ENCODE measurements at places on chromosomes 7 and 10.

- DNase-seq, result no peak
These were observed 117.6 kb upstream of the DPP6 start for GRCh38 chr7:153934629-153935028.

DNA sequence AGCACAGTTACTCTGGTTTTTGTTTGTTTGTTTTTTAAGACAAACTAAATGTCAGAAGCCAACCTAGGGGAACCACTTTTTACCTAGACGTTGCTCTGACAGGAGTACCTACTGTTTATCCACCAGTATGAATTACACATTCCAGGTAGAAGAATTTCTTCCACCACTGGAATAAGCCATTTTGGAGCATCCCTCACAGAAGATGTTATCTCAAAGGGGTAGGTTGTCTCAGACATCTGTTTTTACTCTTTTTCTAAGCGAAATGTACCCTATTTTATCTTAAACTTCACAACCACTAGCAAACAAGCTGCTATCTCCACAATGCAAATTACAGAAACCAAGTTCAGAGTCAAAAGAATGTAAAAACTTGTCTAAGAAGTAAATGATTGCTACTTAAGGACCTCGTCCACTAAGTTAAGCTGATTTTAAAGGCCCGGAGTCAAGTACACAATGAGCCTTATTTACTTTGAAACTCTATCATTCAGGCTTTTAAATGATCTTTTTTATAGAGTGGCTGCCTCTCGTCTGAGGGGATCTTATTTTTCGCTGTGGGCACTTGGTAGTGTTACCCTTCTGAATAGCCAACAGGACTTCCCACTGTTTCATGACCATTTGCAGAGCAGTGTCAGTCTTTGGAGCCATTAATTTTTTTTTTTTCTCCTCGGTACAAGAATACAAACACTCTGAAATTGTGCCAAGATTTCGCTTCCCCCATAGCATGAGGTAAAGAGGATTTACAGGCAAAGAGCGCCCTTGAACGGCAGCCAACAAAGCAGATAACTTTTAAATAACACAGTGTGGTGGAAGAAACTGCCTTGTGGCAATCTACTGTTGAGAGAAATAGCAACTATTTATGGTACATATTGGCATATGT is 15.7 kb upstream of the ARMC3 start:
- no peak for DNase-seq

DNA sequence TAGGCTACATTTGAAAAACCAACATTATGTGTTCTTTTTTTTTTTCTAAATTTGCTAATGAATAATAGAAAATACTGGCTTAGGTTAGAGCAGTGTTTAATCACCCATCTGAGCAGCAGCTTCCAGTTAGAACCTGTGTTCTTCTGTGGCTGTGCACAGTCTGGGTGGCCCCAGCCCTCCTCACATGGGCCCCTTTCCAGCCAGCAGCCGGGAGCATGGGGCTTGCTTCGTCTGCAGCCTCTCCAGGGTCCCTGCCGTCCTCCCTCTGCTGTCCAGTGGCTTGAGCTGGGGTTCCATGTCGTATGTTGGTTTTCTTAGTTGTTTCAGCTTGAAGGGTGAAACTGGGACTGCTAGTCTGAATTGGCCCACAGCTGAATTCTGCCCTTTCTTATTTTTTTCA is 37.3 kb downstream of the BNIP3 start:
- DNase-seq, result no peak

DNA sequence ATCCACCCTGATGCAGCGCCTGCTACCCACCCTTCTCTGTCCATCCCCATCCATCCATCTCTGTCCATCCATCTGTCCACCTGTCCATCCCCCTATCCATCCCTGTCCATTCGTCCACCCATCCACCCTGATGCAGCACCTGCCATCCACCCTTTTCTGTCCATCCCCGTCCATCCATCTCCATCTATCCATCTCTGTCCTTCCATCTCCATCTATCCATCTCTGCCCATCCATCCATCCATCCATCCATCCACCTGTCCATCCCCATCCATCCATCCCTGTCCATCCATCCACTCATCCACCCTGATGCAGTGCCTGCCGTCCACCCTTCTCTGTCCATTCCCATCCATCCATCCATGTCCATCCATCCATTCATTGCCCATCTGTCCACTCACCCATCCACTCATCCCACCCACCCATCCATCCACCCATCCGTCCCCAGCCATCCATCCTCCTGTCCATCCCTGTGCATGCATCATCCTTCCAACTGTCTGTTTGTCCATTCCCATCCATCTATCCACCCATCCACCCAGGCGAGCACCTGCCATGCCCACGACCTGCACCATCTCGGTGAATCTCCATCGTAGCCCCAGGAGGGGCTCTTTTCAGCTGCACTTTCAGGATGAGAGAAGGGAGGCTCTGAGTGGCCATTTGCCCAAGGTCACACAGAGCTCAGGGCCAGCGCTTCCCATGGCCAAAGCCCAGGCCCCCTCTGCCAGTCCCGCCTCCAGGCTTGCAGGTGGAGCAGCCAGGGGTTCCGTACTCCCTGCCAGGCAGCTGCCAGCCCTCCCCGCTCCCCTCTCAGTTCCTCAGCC is 137.4 kb downstream of the LHPP start:
- no peak for DNase-seq

DNA sequence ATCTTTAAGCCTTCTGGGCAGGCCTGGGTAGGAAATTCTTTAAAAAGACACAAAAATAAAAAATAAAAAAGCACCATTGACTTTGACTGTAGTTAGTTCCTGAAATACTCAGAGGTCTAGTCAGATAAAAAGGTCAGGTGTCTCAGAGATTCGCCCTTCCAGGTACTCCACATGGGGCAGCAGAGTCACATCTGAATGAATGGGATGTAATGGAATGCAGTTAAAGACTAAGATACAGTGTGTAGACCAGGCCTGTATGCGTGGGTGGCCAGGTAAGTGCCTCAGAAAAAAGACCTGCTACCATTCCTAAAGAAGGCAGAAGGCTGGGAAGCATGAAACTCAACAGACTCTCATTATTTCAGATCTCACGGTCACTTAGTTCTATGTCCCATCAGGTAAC is 68.6 kb upstream of the SEM1 start:
- DNase-seq, result no peak

DNA sequence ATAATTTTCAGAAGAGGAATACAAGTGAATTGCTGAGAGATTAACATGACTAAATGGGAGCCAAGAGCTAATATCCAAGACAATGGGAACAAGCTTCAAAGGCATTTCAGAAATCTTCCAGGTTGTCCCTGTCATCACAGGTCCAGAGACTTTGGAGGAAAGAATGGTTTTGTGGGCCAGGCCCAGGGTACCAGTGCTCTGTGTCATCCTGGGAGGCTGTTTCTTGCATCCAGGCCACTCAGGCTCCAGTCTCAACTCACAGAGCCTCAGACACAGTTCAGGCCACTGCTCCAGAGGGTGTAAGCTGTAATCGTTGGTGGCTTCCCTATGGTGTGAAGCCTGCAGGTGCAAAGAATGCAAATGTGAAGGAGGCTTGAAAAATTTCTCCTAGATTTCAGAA is 170.4 kb upstream of the NRG3 start:
- no peak for DNase-seq

- no peak for DNase-seq
These were observed 82.6 kb upstream of the ELMO1 start for GRCh38 chr7:37531225-37531624.

GRCh38 chr7:125119559-125120115 is 190.0 kb upstream of the POT1 start:
- no peak for DNase-seq

DNA sequence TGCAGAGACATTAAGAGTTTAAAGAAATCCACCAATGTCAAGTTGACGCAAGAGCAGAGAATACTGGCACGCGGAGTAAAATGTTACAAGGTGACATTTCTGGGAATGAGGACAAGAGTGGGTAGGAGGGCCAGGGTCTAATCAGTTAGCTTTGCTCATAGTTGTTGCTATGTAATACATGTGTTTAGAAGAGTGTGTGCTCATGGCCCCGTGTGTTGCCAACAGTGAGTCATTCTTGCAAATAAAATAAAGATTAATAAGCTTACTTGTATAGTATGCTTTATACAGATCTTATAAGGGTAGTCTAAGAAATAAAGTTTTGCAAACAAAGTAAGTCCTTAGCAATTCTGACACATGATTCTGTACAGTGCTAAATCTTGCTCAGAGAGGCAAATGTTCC is 64.5 kb downstream of the DNMBP start:
- no peak for DNase-seq

- no peak for DNase-seq
These were observed 130.4 kb upstream of the STEAP4 start for GRCh38 chr7:88437132-88437531.

- DNase-seq, result no peak
These were observed 7.8 kb downstream of the ITPRIP start for GRCh38 chr10:104330168-104331110.

DNA sequence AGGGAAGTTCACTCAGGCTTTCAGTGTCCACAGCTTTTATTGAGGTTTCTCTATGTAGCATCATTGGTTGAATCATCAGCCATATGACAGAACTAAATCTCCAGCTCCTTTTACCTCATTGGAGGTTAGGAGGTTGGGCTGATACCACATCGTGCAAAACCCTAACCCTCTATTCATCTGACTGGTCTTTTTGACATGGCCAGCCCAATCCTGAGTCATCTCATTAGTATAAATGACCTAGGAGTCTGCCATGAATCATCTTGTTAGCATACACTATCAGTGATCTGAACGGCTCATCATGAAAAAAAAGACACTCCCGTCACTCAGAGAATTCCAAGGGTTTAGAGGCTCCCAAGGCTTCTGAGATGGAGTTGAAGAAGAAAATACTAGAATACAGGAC is 669.8 kb upstream of the POT1 start:
- no peak for DNase-seq

DNA sequence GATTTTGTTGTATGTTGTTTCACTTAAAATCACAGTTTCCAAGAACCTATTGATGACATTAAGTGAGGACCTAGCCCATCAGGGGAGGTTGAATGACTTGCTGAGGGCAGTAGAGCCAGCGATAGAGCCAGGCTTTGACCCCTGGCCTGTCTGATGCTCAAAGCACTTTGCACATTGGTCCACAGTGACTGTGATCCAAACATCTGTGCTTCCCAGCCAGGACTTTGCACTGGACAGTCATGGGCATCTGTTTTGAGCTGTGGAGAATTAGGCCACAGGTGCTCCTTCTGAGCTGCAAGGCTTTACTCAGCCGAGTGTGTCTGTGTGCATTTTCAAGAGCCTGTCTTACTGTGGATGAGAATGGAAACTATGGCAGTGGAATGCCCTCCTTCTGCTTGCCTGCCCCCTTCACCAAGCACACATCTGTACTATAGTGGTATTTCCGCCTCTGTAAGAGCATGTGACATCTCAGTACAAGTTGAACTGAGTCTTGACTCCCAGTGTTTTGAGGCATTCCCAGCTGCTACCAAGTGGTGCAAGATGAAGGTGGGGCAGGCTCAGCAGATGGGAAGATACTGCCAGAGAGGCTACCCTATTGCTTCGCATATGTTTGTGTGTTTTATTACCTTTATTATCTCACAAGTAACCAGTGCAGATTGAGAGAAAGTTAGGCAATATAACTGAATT is 72.7 kb upstream of the AOAH start:
- DNase-seq, result no peak

GRCh38 chr7:112358513-112358912 is 91.7 kb upstream of the IFRD1 start:
- no peak for DNase-seq

GRCh38 chr10:123706236-123706635 is 40.1 kb downstream of the GPR26 start:
- no peak for DNase-seq

- DNase-seq, result no peak
These were observed 102.8 kb upstream of the VSTM2A start for GRCh38 chr7:54439391-54439790.

DNA sequence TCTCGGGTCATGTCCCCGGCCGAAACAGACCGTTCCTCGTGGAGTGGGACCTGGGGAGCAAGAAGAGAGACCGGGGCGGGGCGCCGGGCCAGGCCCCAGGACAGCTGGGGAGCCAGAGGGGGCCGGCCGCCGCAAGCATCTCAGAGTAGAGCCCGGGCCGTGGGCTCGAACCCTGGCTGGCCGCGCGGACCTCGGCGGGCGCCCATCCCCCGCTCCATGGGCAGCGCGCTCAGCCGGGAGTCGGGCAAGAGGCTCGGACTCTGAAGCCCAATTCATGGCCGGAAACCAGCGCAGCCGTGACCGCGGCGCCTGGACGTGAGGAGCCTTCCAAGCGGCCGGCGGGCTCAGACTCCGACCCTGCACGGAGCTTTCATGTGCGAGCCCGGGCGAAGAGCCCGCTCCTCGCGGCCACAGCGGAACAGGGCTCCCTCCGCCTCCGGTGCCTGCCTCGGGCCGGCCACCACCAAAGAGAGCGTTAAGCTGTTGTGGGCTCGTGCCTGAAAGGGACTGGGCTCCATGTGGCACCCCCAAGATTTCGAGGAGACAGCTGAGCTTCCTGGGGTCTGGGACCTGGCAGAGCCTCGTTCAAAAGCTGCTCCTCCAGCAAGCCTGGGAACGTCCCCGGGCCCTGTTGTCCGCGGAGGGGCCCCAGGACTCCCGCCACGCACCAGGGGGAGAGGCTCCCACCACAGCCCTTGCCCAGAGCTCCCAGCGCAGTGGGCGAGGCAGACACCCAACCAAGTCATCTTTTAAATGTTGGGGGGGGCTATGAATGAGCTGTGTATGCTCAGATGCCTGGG is 757 bp upstream of the GRID1 start:
- DNase-seq, result no peak
